ENCODE measurements at places on chromosomes 6 and 20. TPM values are rescaled to one million over a fixed set of nuclear protein-coding genes. Genes with fewer than 3 reads are reported as not detected.

Gene C6orf118
- not detected for total RNA-seq

Gene TMX4
- total RNA-seq = 19.8 TPM

Gene BHLHE23
- total RNA-seq = not detected

Gene SRSF12
- 0.11 TPM for total RNA-seq

Gene SYTL3
- total RNA-seq = 33.6 TPM

Gene NOX3
- total RNA-seq = not detected

Gene GMDS
- 43.9 TPM for total RNA-seq

Gene BRD2
- 338 TPM for total RNA-seq

Gene SGK2
- 0.32 TPM for total RNA-seq

Gene DSP
- 0.29 TPM for total RNA-seq

Gene APOM
- 2.8 TPM for total RNA-seq

Gene PCSK2
- not detected for total RNA-seq

Gene PRICKLE4
- total RNA-seq = not detected

Gene ZSCAN31
- 0.76 TPM for total RNA-seq

Gene PNLDC1
- 0.30 TPM for total RNA-seq

Gene VGLL2
- not detected for total RNA-seq

Gene KCNB1
- total RNA-seq = 0.05 TPM

Gene SLC24A3
- total RNA-seq = 0.10 TPM

Gene RTEL1
- 62.3 TPM for total RNA-seq

Gene EPHA7
- not detected for total RNA-seq

Gene IL20RA
- not detected for total RNA-seq

Gene SMLR1
- total RNA-seq = not detected

Gene PPP1R14C
- not detected for total RNA-seq

Gene CHRNA4
- total RNA-seq = not detected

Gene SRSF6
- total RNA-seq = 299 TPM

Gene RBM24
- not detected for total RNA-seq

Gene SLC2A4RG
- 18.1 TPM for total RNA-seq

Data from activated T-cell treated with anti-CD3 and anti-CD28 coated beads, Interleukin-2, amount 50 U/mL, for 4 hours (primary cell).